ENCODE measurements at places on chromosomes 5 and 9.

GRCh38 chr5:173056783-173057061 is 570 bp downstream of the CREBRF start:
- peak; percentile 68 for DNase-seq

GRCh38 chr9:80804873-80805272 is 884.5 kb downstream of the TLE1 start:
- no peak for DNase-seq

GRCh38 chr5:143642791-143643190 is 169.2 kb upstream of the HMHB1 start:
- no peak for DNase-seq

DNA sequence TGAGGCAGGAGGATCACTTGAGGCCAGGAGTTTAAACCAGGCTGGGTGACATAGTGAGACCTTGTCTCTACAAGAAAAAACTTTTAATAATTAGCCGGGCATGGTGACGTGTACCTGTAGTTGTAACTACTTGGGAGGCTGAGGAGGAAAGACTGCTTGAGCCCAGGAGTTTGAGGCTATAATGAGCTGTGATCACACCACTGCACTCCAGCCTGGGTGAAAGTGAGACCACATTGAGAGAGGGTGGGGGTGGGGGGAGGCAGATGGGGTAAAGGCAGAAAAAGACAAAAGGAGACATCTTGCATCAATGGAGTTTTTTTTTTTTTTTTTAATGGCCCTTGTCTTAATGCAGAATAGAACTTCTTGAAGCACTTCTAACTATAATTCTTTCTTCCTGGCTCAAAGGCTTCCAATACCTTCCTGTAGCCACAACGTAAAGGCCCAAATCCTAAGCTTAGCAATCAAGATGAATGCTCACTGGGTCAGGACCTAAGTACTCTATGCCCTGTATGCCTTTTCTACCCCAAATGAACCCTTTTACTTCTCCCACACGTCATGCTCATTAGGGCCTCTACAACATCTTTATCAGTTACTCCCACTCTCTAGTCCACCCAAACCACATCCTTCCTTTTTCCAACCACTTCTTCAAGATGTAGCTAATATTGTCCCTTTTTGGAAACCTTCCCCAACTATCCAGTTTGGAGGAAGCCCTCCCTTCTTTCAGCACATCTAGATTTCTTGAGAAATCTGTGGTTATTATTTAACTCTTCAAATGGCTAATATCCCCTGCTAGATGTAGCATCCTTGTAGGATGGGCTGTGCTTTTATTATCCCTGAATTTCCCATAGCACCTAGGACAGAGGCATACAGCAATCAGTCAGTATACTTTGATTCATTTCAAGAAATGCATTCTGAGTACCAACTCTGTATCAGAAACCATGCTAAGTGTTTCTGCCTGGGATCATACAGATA is 40.8 kb downstream of the CSF2 start:
- no peak for DNase-seq

DNA sequence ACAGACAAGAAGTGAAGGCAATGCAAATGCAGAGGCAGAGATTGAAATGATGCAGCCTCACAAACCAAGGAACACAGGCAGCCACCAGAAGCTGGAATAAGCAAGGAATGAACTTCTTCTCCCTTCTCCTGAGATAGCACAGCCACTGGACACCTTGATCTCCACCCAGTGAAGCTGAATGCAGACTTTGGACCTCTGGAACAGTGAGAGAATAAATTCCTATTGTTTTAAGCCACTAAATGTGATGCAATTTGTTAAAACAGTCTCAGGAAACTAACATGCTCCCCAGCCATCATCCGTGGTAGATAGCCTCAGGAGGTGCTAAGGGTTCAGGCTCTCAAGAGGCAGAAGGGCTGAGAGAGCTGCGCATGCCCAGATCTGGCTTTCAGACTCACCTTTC is 512.2 kb upstream of the ZNF608 start:
- no peak for DNase-seq

DNA sequence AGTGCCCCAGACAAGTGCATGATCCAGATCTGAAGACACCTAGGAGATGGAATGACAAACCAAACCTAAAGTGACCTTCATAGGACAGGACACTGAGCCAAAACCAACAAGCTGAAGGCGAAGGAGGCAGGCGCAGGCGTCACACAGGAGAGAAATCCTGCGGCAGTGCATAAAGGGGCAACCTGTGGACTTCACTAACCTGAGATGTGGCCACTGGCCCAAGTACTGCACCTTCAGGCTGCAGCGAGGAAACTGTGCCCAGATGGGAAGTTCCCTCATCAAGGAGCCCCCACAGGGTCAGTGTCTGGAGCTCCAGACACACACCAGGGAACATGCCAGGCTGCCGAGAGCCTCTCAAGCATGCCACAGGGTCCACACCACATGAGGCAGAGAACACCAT is 3.7 kb downstream of the IPPK start:
- no peak for DNase-seq

DNA sequence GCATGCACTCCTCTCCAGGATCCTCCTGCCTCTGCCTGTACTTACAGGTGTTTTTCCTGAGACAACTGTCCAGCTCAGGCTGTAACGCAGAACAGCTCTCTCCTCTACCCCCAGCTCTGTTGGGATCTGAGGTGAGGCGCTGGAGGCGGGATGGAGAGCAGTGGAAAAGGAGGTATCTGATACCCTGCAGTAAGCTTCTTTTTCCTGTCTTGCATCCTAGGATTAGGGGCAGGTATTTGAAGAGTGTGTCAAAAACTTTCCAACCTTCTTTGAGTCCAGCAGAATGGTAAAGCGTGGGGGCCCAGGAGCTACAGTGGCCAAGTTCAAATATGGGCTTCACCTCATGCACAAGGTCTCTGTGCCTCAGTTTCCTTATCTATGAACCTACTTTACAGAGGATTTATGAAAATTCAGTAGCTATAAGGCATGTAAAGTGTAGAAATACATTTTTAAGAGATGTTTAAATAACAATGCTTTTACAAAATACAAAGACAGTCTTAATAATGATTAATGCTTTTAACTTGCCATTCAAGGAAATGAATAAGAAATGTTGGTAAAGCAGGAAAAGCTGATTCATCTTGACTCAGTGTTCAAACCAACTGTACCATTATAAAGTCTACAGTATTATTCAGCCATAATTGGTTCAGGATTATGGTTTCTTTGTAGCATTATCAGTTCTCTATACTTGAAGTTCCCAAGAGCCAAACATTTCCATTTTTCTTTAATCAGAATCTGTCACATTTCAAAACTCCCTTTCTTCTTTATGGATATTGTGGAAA is 26.1 kb downstream of the MAP1B start:
- DNase-seq, result no peak

- DNase-seq, result no peak
These were observed 70.3 kb upstream of the SMIM15 start for GRCh38 chr5:61232490-61233050.

DNA sequence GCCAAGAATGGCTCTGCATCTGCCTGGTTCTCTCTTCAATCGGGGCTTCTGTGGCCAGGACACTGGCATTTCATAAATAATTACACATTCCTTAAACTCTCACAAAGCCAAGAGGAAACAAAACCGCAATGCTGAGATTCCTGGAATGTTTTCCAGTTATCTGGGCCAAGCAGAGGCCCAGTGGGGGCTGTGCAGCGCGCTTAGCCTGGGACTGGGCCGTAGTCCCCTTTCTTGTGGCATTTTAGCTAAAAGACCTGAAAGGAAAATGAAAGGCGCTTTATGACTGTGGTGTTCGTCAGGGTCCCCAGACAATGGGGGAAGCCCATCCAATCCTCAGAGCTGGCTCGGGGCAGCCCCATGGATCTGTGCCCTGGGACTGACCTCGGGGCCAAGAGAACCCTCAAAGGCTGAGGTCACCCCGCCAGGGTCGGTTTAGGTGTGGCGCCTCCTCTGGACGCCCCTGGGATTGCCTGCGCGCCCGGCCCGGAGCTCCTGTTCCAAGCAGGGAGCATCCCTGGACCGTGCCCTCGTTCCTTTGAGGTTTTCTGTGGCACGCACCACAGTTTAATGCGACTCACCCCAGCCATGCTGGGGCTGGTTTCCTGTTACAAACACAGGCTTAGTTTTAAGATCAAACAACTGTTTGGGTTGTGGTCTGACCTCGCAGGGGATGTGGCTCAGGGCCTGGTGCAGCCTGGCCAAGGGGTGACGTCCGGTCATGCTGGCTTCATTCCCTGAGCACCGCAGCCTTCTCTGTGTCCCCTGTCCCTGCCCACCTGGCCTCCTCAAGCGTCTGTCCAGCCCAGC is 51.5 kb upstream of the NKD2 start:
- DNase-seq, result no peak

DNA sequence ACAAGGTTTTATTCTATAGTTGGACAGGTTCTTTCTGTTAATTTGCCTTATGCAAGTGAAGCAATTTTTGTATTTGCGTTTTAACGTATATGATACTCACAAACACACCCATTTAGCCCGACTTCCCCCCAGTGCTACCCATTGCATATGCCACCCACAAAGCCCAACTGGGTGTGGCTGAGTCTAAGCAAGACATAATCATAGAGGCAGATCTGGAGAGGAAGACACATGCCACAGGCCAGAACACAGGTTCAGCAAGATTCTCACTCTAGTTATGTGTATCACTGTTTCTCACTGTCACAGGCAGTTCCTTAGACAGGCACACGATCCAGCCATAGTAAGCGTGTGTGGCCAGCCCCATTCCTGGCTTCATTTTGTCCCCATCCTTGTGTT is 29.0 kb upstream of the PUM3 start:
- no peak for DNase-seq
